ENCODE measurements at places on chromosomes 13 and 19.

GRCh38 chr13:112250788-112251445 lies 125.2 kb upstream of the SPACA7 start:
- DNase-seq, result no peak

DNA sequence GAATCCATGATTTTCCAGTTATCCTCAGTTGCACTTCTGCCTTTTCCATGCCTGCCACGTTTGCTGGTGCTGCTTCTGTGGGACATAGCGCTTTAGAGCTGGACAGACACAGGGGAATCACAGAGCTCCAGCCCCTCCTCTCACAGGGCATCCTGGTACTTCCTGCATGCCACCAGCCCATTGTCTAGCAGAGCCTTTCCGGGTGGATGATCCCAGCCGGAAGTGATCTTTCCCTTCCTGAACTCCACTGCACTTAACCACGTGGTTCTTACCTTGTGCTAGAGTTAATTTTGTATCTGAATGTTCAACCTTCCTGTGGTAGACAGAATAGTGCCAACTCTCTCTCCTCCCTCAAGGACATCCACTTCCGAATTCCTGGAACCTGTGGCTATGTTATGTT lies 12.6 kb upstream of the OLFM4 start:
- DNase-seq, result no peak

DNA sequence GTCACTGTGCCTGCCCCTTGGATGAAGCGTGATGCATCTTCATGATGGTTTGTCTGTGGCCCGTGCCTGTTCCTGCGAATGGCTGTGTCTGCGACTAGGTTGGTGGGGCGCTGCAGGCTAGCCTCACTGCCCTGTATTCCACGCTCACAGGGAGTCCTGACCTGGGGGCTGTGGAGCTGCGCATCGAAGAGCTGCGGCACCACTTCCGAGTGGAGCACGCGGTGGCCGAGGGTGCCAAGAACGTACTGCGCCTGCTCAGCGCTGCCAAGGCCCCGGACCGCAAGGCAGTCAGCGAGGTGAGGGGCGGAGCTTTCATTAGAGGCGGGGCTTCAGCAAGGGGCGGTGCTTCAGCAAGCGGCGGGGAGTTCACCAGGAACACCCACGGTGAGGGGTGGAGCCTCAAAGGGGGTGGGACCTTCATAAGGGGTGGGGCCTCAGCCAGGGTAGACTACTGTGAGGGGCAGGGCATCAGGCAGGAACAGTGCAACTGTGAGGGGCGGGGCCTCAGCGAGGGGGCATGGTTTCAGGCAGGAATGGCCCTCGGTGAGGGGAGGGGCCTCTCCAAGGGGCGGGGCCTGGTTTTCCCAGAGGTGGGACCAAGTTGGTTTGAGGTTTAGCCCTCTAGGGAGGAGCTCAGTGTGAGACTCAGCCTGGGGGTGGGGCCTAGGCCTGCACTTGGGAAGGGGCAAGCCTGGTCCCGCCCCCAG lies 17.2 kb downstream of the PKN1 start:
- DNase-seq, result peak; percentile 65

- no peak for DNase-seq
These were observed 15.2 kb downstream of the COL5A3 start for GRCh38 chr19:9995084-9995483.

GRCh38 chr13:110506859-110507566 lies 54.5 kb downstream of the RAB20 start:
- no peak for DNase-seq

- no peak for DNase-seq
These were observed 20.4 kb downstream of the ZNF578 start for GRCh38 chr19:52473655-52474350.

GRCh38 chr13:30004204-30004603 lies 153.8 kb upstream of the UBL3 start:
- peak; percentile 45 for DNase-seq

DNA sequence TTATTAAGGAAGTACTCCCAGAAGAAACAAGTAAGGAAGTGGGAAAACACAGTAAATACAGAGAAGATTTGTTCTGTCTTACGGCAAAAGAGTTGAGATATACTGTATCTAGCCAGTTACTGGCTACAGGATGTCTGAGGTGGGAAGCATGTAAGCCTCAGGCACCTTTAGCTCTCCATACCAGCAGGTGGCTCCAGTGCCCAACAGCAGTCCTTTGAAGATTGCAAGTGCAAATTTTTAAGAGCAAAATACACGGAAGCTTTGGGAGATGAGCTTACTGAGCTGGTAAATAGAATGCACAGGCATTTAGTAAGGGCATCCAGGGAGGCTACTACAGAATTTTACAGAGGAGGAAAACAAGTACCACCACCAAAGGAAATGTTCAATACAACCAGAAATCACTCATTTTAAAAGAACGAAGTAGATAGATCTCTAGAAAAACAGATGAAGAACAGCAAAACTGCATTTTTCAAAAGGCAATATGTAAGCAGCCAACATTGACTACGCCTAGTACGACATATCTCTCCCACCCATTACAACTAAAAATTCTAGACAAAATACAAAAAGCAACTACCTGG lies 57.9 kb upstream of the VSTM2B start:
- DNase-seq, result no peak

GRCh38 chr13:71068041-71068440 lies 799.0 kb downstream of the DACH1 start:
- DNase-seq, result no peak

GRCh38 chr13:107534548-107534947 lies 680.8 kb downstream of the LIG4 start:
- DNase-seq, result no peak

DNA sequence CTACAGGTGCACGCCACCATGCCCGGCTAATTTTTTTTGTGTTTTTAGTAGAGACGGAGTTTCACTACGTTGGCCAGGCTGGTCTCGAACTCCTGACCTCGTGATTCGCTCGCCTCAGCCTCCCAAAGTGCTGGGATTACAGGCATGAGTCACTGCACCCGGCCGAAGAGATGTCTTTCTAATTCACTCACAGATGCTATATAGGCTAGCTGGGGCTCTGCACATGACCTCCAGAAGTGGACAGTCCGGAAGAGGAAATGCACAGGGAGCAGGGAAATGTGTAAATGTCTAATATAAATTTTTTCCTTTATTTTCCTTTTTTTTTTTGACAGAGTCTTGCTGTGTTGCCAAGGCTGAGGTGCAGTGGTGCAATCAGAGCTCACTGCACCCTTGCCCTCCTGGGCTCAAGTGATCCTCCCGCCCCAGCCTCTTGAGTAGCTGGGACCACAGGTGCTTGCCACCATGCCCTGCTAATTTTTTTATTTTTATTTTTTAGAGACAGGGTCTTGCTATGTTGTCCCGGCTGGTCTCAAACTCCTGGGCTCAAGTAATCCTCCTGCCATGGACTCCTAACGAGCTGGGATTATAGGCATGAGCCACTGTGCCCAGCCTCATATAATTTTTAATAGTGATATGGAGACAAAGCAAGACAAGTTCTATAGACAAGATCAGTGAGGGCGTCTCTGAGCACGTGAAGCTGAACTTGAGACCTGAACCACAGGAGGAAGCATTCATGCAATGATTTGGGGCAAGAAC lies 8.4 kb downstream of the GIPC1 start:
- DNase-seq, result no peak

DNA sequence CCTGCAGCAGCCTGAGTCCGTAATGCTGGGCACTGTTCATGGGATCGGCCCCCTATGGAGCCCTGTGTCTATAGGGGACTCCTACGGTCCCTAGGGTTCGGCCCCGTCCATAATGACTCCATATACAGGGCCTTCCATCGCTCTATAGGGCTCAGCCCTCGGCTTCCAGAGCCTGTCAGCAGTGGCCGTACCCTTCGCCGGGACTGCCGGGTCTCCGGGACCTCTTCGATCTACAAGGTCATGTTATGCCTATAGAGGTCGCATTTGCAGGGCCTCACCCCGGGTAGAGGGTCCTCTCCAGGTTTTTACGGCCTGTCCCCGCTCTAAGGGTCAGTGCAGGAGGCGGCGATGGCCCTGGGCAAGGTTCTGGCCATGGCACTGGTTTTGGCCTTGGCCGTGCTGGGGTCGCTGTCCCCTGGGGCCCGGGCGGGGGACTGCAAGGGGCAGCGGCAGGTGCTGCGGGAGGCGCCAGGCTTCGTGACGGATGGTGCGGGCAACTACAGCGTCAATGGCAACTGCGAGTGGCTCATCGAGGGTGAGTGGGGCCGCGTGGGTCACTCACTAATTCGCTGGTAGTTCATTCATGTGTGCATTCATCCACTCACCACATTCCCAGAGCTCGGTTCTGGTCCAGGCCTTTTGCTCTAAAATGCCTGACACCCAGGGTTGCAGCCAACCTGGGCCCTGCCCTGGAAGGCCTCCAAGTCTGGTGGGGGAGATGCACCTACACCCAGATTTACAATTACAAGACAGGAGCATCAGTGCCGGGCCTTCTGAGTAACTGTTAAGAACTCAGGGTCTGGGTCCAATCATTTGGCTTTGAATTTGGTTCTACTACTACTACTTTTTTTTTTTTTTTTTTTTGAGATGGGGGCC lies 699 bp downstream of the MEGF8 start:
- peak; percentile 19 for DNase-seq

- DNase-seq, result peak; percentile 87
These were observed 11.6 kb downstream of the OXGR1 start for GRCh38 chr13:96982672-96983071.

DNA sequence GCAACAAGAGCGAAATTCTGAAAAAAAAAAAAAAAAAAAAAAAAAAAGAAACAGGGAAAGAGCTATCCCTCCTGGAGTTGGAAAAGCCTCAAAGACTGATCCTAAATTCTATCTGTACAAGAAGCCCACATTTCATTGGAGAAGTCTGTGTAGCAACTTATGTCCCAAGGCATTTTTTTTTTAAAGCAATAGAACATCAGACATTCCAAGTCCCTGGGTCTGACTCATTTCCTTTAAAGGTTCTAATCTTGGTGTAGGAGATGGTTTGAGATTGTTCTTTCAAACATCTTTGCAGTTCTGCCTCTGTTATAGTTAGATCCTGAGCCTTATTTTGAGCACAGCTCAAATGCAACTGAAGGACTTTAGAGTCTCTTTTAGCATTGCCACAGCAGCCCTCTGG lies 706.5 kb upstream of the MIR17HG start:
- no peak for DNase-seq

DNA sequence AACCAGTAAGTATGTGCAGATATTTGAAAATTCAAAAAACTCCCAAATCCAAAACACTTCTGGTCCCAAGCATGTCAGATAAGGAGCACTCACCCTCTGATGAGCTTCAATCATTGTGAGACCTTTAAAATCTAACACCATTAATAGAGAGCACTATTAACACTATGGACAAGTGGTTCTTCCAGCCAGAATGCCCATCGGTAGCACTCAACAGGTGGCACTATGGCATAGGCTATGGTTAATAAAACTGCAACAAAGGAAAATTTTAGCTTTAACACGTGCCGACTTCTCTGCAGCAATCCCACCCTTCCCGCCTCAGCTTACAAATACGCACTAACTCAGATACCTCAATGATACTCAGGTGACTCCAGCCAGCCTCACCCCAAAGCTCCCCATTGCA lies 62.3 kb downstream of the COL4A2 start:
- DNase-seq, result no peak

GRCh38 chr13:103812558-103812957 lies 746.3 kb upstream of the SLC10A2 start:
- no peak for DNase-seq

DNA sequence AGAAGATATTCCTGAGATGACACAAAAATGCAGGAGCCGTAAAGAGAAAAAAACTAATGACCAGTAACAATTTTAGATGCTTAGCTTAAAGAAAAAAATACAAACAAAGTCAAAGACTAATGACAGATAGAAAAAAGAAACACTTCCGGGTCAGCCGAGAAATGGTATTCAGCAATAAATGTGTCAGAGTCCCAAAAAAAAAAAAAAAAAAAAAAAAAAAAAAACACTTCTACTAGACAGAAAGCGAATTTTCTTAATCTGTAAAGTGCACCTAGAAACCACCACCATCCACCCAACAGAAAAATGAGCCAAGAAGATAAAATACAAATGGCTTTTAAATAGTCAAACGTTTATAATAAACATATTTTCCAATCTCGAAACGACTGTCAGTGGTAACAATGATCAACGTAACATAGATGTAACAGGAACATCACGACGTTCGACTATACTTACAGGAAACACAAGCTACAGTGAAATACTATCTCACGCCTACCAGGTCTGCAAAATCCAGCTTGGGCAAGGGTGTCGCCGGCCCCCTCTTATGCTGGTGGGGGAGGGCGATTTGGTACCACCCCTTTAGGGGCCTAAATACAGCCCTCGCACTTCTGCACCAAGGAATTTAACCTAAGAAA lies 10.6 kb downstream of the ABHD17A start:
- DNase-seq, result peak; percentile 61

GRCh38 chr13:30943881-30944280 lies 11.4 kb downstream of the TEX26 start:
- no peak for DNase-seq

- DNase-seq, result no peak
These were observed 1775.1 kb upstream of the PCDH20 start for GRCh38 chr13:63190742-63191141.

DNA sequence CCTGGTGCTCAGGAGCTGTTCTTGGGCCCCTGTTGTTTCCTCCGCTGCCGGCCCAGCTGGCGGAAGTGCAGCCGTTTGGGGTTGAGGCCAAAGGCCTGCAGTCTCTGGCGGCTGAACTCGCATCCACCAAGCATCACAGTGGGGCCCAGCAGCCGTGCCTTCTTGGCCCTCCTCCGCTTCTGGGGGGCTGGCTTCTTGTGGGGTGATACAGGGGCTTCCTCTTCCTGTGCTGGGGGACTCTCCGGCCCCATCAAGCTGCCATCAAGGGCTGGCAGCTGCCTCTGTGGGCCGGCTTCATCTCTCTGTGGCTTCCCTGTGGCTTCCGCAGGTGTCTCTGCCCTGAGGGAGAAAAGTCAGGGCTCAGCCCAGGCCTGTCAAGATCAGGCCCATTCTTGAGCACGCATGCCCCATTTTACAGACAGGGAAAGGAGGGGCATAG lies 10.3 kb downstream of the ATG4D start:
- DNase-seq, result no peak

DNA sequence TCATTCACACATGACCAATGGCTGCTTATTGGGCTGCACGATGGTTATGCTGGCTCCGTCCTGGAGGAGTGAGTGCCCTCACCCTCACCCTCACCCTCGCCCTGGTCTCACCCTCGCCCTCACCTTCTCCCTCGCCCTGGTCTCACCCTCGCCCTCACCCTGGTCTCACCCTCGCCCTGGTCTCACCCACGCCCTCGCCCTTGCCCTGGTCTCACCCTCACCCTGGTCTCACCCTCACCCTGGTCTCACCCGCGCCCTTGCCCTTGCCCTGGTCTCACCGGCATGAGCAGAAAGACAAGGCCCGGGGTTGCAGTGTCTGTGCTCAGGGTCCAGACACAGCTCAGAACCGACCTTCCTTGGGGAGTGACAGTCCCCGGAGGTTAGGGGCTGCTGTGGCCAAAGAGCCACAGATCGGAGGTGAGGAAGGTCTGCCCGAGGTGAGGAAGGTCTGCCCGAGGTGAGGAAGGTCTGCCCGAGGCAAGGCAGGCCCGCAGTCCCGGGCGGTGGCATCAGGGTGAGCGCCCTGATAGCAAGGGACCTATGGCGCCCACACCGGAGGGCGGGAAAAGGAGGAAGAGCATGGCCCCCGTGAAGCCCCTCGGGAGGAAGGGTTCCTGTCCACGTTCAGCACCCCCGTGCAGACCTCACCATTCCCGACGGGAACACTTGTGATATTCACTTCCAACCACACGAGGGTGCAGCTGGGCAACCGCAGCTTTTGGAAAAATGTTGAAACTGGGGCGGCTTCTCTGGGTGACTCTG lies 65.6 kb downstream of the MCF2L start:
- peak; percentile 5 for DNase-seq

- DNase-seq, result peak; percentile 62
These were observed 96.3 kb upstream of the GPR183 start for GRCh38 chr13:99403458-99403971.

Data from inflammatory macrophage treated with lipopolysaccharide for 4 hours (primary cell).